MCF 10A (cell line): ENCODE measurements at places on chromosomes 6 and 20. TPM values are rescaled to one million over a fixed set of nuclear protein-coding genes. Genes with fewer than 3 reads are reported as not detected.

ULBP2 gene
- total RNA-seq, result 3.1 and 5.2 TPM in 2 replicates

WASF1 gene
- 50.5 and 55.7 TPM in 2 replicates for total RNA-seq

HCRTR2 gene
- not detected in 2 replicates for total RNA-seq

PAK1IP1 gene
- total RNA-seq, result 27.0 and 38.1 TPM in 2 replicates

SLC22A3 gene
- 0.09 and 0.20 TPM in 2 replicates for total RNA-seq
